ENCODE measurements at places on chromosomes 16 and 17. TPM values are rescaled to one million over a fixed set of nuclear protein-coding genes. Genes with fewer than 3 reads are reported as not detected.

DNA sequence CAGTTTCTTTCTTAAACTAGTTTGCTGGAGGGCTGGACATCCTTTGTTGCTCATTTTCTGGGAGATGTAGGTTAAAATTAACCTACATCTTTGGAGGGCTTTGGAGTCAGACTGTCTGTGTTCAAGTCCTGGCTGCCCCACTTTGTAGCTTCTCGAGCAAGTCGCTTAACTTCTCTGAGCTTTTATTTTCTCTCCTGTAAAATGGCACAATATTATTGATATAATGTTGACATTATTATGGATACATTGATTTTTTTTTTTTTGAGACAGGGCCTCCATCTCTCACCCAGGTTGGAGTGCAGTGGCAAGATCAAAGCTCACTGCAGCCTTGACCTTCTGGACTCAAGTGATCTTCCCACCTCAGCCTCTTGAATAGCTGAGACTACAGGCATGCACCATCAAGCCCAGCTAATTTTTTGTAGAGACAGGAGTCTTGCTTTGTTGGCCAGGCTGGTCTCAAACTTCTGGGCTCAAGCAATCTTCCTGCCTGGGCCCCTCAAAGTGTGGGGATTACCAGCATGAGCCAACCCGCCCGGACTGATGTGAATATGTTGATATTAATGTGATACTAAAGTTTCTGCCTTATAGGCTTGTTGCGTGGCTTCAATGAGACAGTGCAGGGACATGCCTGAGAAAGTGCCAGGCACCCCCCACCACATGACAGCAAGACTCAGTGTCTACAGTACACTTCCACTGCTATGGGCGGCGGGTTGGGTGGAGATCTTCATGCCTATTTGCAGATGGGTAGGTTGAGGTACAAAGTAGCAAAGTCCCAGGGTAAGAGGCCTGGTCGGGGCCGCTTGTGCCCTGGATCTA, 31.6 kb upstream of the RMI2 start:
- no peak for DNase-seq
- H3K4me1 ChIP-seq: peaks cover 6% of the 10 kb centered on the region
- H3K36me3 ChIP-seq: no peaks in the 10 kb centered on the region
- H3K4me3 ChIP-seq: no peak overlapping the region
- peak overlapping the region; percentile 45 for H3K27ac ChIP-seq

DNA sequence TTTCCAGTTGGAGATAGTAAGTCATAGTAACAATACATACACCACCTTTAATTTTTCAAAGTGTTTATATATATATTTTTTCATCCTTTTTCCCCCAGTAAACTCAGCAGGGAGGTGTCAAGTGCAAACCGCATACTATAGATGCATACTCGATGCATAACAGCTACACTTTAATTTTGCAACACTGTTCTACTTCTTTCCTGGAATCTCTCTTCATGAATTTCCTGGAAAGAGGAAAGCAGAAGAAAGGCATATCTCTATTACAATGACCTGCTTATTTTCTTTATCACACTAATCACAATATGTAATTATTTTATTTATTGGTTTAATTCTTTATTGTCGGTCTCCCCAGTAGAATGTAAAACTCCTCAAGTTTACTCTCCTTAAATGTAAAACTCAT, 140.0 kb downstream of the SNX11 start:
- H3K27ac ChIP-seq: no peak overlapping the region
- H3K4me1 ChIP-seq: peaks cover 14% of the 10 kb centered on the region
- no peak for DNase-seq
- H3K36me3 ChIP-seq: no peaks in the 10 kb centered on the region

The AXIN2 gene
- 3.1 TPM for polyA plus RNA-seq

DNA sequence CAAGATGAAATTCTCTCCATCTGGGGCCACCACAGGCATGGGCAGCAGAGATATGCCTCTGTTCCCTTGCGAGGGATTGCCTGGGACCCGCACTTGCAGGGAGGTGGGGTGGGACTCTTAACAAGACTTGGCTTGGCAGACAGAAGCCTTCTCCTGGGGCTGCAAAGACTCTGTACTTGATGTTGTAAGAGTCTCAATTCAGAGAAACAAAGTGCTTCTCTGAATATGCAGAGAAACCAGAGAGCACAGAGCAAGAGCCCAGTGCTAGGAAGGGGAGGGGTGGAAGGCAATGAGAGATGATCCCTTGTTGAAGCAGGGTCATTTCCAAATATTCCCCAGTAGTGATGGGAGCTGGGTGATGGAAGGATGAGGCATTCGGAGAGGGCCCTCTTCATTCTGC, 2.2 kb downstream of the MMP28 start:
- no peak overlapping the region for H3K4me3 ChIP-seq
- no peak overlapping the region for H3K27ac ChIP-seq
- DNase-seq: no peak
- no peaks in the 10 kb centered on the region for H3K36me3 ChIP-seq
- H3K4me1 ChIP-seq: no peaks in the 10 kb centered on the region

GRCh38 chr16:80253741-80254140, 287.1 kb upstream of the DYNLRB2 start:
- H3K27ac ChIP-seq: no peak overlapping the region
- DNase-seq: no peak
- H3K36me3 ChIP-seq: no peaks in the 10 kb centered on the region

DNA sequence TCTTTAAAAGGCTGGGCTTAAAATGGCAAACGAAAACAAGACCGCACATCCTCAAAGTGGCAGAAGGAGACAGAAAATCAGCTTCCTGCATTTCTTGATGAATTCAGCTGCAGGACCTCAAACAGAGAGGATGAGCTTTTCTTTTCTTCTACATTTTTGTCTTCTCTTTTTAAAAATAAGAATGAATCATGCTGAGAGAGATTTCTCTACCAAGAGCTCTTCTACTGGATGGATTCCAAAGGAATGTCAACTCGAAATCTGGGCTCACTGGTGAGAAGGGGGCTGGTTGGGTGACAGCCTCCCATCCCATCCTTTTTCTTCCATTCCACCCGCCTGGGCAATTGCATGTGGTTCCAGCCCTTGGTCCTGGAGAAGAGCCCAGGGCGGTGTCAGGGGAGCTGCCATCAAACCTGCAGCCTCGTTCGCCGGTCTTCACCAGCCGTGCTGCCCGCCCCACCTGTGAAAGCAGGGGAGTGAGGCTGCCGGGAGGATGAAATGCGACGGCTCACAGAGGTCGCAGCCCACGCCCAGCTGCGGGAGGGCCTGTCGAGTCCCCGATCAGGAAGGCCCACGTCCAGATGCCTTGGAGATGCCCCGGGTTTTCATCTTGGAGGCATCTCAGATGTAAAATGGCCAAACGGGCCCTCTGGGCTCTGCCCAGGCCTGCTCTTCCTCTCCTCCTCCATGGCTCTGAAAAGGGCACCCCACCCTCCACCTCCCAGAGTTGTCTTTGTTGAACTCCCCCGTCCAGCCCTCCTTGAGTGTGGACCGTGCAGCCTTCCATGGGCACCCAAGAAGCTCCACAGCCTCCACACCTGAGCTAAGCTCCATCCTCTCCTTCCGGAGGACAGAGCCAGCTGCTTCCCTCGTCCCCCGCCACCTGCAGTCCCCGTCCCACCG, 121.9 kb downstream of the FOXL1 start:
- DNase-seq: no peak
- H3K27me3 ChIP-seq: no peaks in the 10 kb centered on the region
- no peak overlapping the region for H3K4me3 ChIP-seq

The CHD9NB gene
- polyA plus RNA-seq: 3.3 TPM

GRCh38 chr16:14958323-14958600, 16.6 kb upstream of the PDXDC1 start:
- peaks cover 10% of the 10 kb centered on the region for H3K4me1 ChIP-seq
- no peak overlapping the region for H3K4me3 ChIP-seq
- DNase-seq: no peak
- no peak overlapping the region for H3K27ac ChIP-seq
- no peaks in the 10 kb centered on the region for H3K36me3 ChIP-seq

- DNase-seq: no peak
- H3K4me3 ChIP-seq: no peak overlapping the region
- H3K36me3 ChIP-seq: no peaks in the 10 kb centered on the region
- peaks cover 3% of the 10 kb centered on the region for H3K4me1 ChIP-seq
Measured at GRCh38 chr17:51091635-51092034, 29.0 kb downstream of the SPAG9 start.

GRCh38 chr17:31497994-31498826, 106.7 kb downstream of the RAB11FIP4 start:
- H3K4me3 ChIP-seq: no peak overlapping the region
- peaks cover 39% of the 10 kb centered on the region for H3K4me1 ChIP-seq
- H3K36me3 ChIP-seq: no peaks in the 10 kb centered on the region
- no peaks in the 10 kb centered on the region for H3K27me3 ChIP-seq
- H3K27ac ChIP-seq: no peak overlapping the region

- no peak overlapping the region for H3K4me3 ChIP-seq
- no peaks in the 10 kb centered on the region for H3K36me3 ChIP-seq
- DNase-seq: no peak
- no peaks in the 10 kb centered on the region for H3K27me3 ChIP-seq
Measured at GRCh38 chr17:57953219-57953618, 2.0 kb downstream of the CUEDC1 start.

DNA sequence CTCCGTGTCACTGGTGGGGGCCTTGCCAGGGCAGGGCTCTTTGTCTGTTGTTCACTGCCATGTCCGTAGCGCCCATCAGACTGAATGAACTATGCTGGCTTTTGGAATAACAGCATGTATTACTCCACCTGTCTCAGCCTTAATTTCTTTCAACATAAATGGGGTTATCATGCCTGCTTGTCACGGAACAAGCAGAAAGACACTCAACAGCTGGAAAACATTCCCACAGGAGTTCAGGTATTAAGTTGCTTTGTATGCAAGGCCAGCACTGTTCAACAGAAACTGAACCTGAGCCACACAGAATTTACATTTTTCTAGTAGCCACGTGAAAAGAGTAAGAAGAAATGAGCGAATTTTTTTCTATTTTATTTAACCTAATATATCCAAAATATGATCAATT, 13.1 kb downstream of the PPL start:
- no peaks in the 10 kb centered on the region for H3K27me3 ChIP-seq
- H3K36me3 ChIP-seq: no peaks in the 10 kb centered on the region
- DNase-seq: no peak
- H3K27ac ChIP-seq: no peak overlapping the region
- H3K4me1 ChIP-seq: peaks cover 16% of the 10 kb centered on the region
- no peak overlapping the region for H3K4me3 ChIP-seq

GRCh38 chr17:47685556-47686275, 8.2 kb upstream of the TBKBP1 start:
- H3K27me3 ChIP-seq: no peaks in the 10 kb centered on the region
- H3K4me3 ChIP-seq: no peak overlapping the region
- DNase-seq: no peak
- H3K4me1 ChIP-seq: no peaks in the 10 kb centered on the region
- H3K36me3 ChIP-seq: peaks cover 18% of the 10 kb centered on the region

The KRTAP2-3 gene
- polyA plus RNA-seq: not detected

DNA sequence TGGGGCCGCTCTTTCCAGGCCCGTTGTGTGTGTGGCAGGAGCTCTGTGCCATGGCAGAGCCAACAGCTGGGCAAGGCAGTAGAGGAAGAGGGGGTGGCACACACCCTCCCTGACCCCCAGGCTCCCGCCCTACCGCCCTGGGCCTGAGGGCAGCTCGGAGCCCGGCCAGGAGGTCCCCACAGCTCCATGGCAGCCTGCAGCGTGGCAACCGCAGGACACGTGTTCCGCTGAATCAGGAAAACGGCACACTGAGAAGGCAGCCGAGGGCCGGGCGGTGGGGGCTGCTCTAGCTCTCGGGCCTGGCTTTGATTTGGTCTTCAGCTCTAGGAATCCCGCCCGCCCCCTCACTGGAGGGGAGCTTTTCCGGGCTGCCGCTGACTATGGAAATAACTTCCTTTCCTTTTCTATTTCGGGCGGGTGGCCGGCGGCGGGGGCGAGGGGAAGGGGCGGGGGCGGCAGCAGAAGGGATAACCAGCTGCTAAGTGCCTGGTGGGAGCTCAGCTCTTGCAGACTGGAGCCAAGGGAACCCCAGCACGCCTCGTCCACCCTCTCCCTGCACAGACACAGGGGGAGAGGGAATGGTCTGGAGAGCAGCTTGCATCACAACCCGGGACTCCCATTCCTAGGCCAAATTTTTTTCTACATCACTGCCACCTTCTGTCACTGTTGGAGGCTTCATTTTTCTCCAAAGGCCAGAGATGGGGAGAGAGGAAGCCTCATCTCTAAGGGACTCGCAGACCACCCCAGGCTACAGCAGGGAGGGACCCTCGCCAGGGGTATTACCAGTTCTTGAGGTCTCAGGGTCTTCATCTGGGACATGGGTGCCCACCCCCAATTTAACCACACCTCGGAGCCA, 24.8 kb upstream of the MRPS23 start:
- H3K27ac ChIP-seq: peak overlapping the region; percentile 76
- H3K4me3 ChIP-seq: no peak overlapping the region
- H3K4me1 ChIP-seq: peaks cover 10% of the 10 kb centered on the region
- peak; percentile 41 for DNase-seq
- no peaks in the 10 kb centered on the region for H3K27me3 ChIP-seq

The CACNG1 gene
- polyA plus RNA-seq: not detected

DNA sequence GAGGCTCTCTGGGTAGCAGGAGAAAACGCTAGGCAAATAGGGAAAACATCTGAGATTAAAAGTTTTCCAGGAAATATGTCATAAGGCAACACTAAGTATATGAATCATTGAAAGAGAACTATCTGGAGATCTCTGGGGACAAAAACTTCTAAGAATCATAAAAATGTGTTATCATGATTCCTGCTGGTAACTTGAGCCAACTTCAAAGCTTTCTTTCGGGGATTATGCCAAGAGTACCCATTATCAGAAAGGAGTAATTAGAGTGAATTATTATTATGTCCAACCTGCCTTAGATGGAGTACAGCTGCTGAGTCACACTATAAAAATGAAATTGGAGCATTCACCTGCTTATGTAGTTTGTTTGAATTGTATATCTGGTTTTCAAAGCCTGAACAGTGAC, 488.5 kb upstream of the SOX9 start:
- DNase-seq: no peak
- H3K27ac ChIP-seq: no peak overlapping the region
- no peaks in the 10 kb centered on the region for H3K4me1 ChIP-seq

The MRPL28 gene
- polyA plus RNA-seq: 65.4 TPM

GRCh38 chr17:49887086-49887743, 39.3 kb upstream of the TAC4 start:
- H3K4me3 ChIP-seq: no peak overlapping the region
- H3K27me3 ChIP-seq: no peaks in the 10 kb centered on the region
- DNase-seq: peak; percentile 81
- no peaks in the 10 kb centered on the region for H3K4me1 ChIP-seq
- peak overlapping the region; percentile 24 for H3K27ac ChIP-seq
- H3K36me3 ChIP-seq: no peaks in the 10 kb centered on the region

DNA sequence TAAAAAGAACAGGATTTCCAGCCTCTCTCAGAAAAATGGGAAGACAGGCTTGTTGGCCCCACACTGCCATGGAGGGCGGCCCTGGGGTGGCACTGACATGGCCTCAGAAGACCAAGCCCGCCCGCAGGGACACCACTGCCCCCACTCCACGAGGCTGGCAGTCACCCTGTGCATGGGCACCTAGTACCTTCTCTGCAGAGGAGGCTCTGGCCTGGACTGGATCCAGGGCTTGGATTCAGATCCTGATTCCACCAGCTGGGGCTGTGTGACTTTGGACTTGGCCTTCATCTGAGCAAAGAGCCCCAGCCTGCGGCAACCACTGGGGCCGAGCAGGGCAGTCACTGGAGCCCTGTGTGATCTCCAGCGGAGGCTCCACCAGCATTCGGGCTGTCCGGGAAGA, 16.8 kb upstream of the FASN start:
- no peak overlapping the region for H3K27ac ChIP-seq
- H3K36me3 ChIP-seq: no peaks in the 10 kb centered on the region
- no peaks in the 10 kb centered on the region for H3K4me1 ChIP-seq
- H3K27me3 ChIP-seq: no peaks in the 10 kb centered on the region

The TNFRSF13B gene
- polyA plus RNA-seq: not detected
